ENCODE measurements at places on chromosomes 1 and 21.

- no peak for DNase-seq
These were observed 35.5 kb downstream of the SLC66A1 start for GRCh38 chr1:19347533-19348172.

DNA sequence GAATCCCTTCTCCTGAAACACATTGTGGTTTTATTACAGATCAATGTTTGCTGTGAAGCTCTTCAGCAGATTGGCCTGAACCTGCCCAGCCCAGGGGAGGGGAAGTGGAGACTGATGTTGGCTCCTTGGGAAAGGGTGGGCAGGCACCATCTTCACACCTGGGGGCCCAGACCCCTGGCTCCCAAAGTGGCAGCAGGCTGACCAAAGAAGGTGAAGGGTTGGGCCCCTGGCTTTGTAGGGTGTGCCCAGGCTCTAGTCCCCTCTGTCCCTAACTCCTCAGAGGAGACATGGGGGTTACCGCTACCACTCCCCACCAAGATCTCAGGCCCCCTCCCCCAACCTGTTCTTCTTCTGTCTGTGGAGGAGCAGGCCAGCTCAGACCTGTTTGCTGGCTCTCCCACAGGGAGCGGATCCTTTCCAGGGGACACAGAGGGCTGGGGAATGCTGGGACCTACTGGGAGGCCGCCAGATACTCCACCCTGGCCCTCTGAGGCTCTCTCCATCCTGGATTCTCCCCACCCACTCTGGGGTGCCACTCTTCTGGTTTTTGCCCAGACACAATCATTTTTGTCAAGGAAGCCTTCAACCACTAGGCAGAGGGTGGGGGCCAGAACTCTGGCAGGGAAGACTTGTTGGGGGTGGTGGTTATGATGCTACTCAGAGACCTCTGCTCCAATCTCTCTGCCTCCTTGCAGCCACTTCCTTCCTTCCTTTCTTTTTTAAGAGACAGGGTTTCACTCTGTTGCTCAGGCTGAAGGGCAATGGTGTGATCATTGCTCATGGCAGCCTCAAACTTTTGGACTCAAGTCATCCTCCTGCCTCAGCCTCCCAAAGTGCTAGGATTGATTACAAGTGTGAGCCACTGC is 5.0 kb upstream of the EFNA3 start:
- no peak for DNase-seq

DNA sequence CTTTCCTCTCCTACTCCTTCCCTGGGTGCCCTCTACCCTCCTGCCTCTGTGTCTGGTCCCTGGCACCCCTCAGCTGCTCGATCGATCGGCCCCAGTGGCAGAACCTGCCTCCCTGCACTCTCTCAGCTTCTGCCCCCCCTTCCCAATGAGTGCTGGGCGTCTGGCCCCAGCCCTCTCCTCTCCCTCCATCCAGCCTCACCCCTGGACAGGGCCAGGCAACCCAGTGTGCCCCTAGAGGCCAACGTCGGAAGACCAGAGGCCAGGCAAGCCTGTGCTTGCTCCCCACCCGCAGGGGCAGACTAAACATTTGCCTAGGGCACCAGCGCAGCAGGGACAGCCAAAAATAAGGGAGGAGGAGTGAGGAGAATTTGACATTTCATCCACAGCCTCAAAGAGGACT is 43.5 kb downstream of the LGR6 start:
- no peak for DNase-seq

GRCh38 chr1:91031081-91031480 is 9.2 kb upstream of the ZNF644 start:
- no peak for DNase-seq

- DNase-seq: no peak
These were observed 111.6 kb downstream of the ADGRL2 start for GRCh38 chr1:81912383-81912782.

DNA sequence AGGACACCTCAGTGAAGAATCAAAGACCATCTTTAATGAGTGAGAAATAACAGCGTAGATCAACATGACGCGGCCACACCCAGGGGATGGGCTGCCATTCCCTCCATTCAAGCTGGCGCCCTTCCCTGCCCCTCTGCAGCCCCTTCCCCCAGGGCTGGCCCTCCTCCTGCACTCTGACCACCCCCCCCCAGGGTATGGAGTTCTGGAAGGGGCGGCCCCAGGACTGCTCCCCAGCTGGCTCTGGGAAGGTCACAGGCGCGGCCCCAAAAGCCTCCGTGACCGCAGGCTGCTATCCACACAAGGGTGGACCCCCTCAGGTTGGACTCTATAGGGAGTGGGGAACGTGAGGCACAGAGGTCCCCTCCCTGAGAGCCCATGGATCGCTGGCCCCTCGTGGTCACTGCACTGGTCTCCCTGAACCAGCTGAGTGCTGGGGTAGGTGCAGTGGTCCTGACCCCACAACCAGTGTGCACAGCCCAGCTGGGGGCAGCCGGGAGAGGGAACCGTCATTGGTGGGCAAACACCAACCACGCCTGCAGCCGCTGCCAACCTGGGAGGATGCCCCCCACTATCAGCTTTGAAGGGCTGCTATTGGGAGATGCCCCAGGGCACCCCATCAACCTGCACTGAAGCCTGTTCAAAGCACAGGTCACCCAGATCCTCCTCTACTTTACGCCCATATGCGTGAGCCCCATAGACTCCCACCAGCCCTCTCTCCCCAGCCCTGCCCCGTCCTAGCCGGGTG is 16.1 kb upstream of the GPR153 start:
- no peak for DNase-seq

DNA sequence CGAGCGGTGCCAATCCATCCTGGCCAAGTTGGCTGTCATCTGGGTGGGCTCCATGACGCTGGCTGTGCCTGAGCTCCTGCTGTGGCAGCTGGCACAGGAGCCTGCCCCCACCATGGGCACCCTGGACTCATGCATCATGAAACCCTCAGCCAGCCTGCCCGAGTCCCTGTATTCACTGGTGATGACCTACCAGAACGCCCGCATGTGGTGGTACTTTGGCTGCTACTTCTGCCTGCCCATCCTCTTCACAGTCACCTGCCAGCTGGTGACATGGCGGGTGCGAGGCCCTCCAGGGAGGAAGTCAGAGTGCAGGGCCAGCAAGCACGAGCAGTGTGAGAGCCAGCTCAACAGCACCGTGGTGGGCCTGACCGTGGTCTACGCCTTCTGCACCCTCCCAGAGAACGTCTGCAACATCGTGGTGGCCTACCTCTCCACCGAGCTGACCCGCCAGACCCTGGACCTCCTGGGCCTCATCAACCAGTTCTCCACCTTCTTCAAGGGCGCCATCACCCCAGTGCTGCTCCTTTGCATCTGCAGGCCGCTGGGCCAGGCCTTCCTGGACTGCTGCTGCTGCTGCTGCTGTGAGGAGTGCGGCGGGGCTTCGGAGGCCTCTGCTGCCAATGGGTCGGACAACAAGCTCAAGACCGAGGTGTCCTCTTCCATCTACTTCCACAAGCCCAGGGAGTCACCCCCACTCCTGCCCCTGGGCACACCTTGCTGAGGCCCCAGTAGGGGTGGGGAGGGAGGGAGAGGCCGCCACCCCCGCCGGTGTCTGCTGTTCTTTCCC is 5.3 kb downstream of the GPR37L1 start:
- DNase-seq: no peak

GRCh38 chr1:25043228-25043580 is 113.1 kb upstream of the RUNX3 start:
- DNase-seq: no peak

- no peak for DNase-seq
These were observed 72.5 kb downstream of the KCNT2 start for GRCh38 chr1:196535727-196536126.

- DNase-seq: no peak
These were observed 27.5 kb downstream of the SERTAD4 start for GRCh38 chr1:210260096-210260495.

- peak; percentile 39 for DNase-seq
These were observed at the start of gene PATJ for GRCh38 chr1:61741711-61742619. Gene PATJ, plus strand, starts transcription at chr1:61742480. Its CDS starts 20,413 bp downstream, at chr1:61762893.

DNA sequence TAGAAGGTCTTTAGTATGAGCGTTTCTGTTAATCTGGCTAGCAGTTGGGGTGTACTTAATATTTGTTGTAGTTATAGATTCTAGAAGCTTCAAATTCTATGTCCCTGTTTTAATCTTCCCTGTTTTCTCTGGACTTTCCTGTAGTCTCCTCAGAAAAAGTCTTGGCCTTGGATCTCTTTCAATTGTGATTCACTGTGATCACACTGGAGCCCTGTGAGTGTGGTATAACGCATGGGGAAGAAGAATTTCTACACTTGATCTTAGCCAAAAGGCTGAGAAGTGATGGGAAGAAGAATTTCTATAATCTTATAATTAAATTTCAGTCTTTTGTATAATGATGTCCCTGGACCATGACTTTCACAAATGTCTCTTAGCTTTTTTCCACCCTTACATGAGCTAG is 36.7 kb upstream of the COP1 start:
- no peak for DNase-seq

DNA sequence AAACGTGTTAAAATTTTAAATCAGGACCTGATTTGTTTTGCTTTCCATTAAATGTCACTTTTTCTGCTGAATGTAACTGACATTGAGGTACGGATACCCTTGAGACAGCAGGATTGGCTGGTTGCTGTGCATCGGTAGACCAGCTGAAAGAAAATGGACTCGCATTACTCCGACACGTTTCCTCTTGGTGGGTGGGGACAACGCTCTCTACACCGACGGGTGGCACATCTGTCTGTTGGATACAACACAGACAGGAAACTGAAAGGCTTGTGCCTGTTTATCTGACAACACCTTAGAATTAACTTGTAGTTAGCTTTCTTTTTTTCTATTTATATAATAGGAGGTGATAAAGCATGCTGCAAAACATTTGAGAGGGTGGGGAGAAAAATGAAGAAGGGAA is 19.4 kb downstream of the PRPF38A start:
- no peak for DNase-seq

DNA sequence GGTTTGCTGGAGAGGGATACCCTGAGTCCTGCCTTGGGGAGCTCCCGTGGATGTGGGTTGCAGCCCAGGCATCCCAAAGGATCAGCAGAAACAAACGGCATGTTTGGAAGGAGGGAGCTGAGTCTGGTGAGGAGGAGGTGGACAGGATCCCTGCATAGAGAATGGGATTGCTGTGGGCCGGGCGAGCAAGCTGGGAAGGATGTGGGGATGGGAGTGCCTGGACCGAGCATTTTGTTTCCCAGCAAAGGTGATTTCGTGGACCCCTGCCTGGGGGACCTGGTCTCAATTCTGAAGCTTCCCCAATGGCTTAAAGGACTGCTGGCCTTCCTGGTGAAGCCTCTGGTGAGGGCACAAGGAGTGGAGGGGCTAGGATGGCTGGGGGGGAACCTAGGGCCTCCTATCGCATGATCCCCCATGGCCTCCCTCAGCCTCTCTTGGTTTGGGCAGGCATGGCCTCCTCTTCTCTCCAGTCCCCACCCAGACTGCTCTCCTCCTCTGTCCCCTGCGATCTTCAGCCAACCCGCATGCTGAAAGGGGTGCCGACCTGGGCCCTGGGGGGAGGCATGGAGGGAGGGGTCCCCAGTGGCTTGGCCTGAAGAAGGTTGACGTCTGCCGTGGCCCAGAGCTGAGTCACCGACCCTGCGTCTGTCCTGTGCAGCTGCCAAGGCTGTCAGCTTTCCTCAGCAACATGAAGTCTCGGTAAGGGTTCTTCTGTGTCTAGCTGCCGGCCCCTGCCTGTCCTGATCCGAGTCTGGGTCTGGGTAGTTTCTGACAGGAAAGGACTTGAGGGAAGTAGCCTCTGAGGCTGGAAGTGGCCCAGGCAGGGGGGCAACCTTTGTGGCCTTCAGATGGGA is 16.3 kb downstream of the FAAH start:
- no peak for DNase-seq

DNA sequence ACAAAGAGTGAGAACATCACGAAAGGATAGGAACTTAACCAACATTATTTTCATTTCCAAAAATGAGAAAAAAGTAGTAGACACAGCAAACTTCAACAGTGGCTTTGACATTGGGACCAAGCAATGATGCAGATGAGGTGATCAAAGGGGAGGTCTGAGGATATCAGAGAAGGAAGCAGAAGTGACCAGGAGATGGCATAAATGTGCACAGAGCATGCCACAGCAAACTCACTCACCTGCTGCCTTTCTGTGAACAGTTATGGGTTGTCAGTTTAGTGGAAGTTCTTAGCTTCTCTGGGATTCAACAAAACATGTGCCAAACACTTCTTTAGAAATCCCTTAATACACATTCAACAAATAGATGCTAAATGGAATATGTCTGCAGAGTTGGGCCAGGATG is 290.1 kb downstream of the PLPP3 start:
- DNase-seq: no peak

DNA sequence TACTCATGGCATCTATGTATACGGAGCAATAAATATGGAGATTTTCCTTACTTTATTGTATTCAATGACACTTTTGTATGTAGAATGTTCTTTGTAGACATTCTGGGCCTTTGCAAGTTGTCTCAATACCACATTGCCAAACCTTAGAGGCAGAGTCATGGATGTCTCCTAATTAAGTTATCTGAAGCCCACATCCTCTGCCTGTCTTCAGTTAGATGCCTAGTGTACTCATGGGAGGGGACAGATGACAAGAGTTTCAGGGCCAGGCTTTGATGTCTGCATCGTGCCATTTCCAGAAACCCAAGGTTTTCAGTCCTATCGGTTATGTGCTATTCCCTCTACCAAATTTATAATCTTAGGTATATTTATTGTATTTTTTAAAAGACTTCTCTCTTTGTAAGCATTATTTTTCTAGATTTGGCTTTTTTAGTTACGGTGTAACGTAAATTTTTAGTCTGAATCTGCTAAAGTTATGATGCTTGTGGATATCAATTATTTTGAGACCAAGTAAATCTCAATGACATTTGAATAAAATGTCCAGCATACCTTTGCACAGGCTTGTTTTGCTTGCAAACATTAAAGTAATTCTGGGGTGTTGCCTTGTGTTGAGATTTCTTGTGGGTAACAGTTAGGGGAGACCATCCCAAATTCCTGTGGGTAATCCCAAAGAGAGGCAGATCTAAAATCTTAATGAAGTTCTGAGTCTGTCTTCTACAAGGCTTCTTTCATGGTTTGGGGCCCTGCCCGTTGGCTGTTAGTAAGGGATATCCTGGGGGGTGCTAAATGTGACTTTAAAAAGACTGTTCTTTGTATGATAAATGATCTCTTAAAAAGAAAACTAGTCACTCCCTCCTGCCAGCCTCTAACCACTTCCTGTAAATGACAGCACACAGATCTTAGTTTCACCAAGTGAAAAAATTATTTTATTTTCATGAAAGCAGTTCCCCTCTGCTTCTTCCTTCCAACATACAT is 8.0 kb upstream of the MACF1 start:
- DNase-seq: no peak

DNA sequence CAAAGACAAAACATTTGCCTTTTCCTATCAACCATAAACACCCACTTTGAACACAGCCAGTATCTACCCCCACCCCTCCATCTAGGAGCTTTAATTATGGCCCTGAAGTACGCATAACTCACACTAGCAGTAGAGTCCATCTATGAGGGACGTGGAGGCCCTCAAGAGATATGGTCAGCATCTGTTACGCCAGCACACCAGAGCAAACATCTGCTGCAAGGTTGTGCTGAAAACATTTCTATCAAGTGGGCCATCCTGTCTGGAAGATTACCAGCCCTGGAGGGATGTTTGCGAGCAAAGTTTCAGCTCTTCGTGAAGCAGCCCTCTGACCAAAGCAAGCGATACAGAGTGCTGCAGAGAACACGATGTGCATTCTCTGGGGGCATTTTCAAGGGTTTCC is 74.6 kb downstream of the SLC45A1 start:
- no peak for DNase-seq

GRCh38 chr1:75583282-75583681 is 27.6 kb downstream of the SLC44A5 start:
- DNase-seq: no peak

All from nucleus accumbens (tissue), 56 donors.